ENCODE measurements at places on chromosomes 2 and 18. TPM values are rescaled to one million over a fixed set of nuclear protein-coding genes. Genes with fewer than 3 reads are reported as not detected.

Gene ACMSD
- total RNA-seq = not detected

Gene KYNU
- total RNA-seq = not detected

Gene MARCHF4
- 1.4 TPM for total RNA-seq

Gene SETBP1
- 28.8 TPM for total RNA-seq

Gene TEKT4
- not detected for total RNA-seq

Gene PRKAG3
- not detected for total RNA-seq

Gene CD28
- total RNA-seq = 0.05 TPM

Gene SEC11C
- total RNA-seq = 32.8 TPM

Gene RAD51AP2
- not detected for total RNA-seq

GRCh38 chr2:939936-940601, 10.6 kb upstream of the SNTG2 start:
- DNase-seq = no peak

- no peak for DNase-seq
Observed at GRCh38 chr18:79068341-79068936, 755 bp upstream of the ATP9B start.

- DNase-seq = no peak
Observed at GRCh38 chr2:78718024-78718423, 307.5 kb upstream of the REG3G start.

DNA sequence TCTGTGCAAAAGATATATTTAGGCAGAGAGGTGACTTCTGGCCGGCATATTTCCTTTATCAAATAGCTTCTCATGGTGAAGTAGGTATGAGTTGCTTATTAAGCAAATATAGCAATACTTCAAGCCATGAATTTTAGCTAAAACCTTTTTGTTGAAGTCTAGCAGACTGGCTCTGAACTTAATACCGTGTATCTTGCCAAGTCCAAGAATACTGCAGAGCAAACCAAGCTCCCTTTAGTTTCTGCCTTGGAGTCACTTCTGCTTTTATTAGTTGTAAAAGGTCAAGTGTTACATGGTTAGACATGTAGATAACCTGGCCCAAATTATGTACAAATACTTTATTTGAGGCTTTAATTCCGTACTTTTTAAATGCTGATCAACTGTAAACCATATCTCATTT, 627.6 kb upstream of the PKDCC start:
- DNase-seq = no peak

DNA sequence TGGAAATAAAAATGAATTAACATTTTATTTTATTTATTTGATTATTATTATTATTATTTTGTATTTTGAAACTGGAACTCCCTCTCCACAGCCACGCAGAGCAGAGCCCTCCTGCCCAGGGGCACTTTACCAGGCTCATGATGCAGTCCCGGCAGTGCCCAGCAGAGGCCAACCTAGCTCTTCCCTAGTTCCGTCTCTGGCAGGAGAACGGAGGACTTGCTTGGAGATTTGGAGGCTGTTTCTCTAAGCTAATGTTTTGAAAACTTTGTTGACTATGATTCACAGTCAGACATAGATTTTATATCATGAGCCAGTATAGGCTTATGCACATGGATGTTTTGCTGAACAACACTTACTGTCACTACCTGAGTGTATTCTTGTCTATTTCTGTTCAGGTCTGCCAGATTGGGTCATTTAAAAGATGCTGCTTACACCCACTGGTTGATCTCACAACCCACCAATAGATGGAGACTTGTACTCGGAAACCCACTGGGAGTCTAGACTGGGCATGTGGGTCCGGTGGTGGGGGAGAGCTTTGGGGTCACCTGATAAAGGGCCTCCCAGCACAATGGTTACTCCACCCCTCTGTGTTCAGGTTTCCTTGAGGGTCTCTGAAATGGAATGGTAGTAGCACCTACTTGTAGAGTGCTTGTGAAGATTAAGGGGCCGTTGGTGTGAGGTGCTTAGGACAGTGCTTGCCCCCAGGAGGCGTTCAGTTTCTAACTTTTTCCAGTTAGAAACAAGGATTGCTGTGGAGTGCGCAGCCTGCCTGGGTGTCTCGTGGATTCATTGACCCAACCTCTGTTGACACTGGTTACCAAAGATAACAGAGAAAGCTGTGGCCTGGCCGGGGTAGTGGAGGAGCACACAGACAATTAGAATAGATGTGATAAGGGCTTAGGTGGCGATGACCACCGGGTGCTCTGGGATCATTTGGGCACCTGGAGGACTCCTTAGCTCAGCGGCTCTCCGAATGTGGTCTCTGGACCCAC, 177.3 kb downstream of the HAUS1 start:
- DNase-seq = no peak

DNA sequence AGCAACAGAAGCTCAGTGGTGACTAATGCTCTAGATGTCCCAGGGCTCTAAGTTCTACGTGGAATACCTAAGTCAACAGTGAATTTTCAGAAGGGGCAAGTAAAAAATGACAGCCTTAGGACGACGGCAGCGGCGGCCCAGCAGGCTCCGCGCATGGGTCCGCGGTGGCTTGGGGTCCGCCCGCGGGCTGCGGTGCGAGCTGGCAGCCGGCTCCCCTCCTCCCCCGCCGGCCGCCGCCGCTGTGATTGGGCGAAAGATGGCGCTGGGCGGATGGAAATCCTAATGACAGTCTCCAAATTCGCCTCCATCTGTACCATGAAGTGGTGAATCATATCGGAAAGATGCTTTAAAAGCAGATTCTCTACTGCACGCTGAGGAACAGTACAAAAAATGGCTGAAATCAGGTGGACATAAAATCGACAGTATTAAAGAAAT, 74.7 kb downstream of the HNRNPLL start:
- no peak for DNase-seq

- DNase-seq = no peak
Observed at GRCh38 chr2:179842498-179843153, 18.8 kb downstream of the ZNF385B start.

DNA sequence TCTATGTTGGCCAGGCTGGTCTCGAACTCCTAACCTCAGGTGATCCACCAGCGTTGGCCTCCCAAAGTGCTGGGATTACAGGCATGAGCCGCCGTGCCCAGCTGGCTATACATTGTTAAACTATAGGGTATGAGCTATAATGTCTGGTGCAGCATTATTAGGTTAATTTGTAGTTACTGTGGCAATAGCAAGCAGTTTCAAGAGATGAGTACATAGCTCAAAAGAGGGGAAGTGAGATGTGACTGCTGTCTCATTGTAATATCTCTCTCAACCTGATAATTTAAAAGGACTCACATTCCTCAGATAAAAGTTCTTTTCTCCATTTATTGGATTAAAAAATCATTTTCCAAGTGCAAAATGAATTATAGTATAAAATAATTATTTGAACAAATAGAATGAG, 116.4 kb downstream of the INO80D start:
- DNase-seq = no peak

DNA sequence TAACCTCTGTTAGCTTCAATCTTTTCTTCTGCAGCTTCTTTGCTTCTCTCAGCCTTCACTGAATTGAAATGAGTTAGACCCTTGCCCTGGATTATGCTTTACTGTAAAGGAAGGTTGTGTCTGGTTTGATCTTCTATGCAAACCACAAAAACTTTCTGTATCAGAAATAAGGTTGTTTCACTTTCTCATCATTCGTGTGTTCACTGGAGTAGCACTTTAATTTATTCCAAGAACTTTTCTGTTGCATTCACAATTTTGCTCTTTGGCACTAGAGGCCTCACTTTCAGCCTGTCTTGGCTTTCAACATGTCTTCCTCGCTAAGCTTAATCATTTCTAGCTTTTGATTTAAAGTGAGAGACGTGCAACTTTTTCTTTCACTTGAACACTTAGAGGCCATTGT, 365.3 kb downstream of the TDRD15 start:
- DNase-seq = no peak

DNA sequence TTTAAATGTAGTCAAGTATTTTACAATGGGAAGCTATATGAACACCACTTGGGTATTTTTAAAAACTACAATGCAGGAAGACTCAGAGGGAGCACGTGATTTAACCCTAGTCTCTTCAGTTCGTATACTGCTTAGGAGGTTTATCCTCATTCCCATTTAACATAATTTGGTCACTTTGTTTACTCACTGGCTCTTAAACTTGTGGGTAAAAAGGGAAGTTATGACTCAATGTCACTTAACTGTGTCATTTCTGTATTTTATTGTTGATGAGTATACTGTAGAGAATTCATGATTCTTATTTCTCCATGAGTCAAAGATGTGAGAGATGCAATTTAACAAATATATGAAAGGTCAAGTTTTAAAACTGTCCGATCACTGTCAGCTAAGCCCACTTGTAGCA, 48.2 kb downstream of the SLC66A3 start:
- no peak for DNase-seq

DNA sequence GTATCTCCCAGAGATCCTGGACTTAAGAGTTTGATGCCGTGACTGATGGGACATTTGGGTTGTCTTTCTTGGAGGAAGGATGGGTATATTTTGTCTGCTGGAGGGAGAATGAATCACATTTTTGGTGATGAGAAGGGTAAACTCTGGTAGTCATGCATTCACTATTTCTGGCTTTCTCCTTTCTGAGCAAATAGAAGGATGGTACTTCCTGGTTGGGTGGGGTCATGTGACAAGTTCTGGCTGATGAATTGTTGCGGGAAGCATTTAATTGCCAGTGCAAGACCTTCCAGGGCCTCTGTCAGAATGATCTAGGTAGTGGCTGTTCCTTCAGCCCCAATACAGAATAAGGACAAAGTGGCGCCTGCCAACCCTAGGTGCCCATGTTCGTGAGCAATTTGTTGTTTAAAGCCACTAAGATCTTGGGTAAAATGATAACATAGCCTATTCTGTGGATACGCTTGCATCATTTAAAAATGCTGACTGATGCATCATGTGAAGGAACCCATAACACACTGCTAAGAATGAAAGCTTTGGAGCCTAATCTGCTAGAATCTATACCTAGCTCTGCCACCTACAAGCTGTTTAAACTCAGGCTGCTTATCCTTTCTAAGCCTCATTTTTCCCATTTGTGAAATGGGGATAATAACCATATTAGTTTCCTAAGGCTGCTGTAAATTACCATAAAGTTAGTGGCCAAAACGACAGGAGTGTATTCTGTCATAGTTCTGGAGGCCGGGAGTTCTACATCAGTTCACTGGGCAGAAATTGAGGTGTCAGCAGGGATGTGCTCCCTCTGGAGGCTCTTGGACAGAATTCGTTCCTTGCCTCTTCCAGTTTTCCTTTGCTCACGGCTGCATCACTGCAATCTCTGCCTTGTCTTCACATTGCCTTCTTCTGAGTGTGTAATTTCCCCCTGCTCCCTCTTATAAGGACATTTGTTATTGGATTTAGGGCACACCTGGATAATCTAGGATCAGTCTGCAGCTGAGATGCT, 281.3 kb downstream of the AGPS start:
- DNase-seq = no peak

- no peak for DNase-seq
Observed at GRCh38 chr18:55346961-55347740, 240.8 kb downstream of the TCF4 start.

DNA sequence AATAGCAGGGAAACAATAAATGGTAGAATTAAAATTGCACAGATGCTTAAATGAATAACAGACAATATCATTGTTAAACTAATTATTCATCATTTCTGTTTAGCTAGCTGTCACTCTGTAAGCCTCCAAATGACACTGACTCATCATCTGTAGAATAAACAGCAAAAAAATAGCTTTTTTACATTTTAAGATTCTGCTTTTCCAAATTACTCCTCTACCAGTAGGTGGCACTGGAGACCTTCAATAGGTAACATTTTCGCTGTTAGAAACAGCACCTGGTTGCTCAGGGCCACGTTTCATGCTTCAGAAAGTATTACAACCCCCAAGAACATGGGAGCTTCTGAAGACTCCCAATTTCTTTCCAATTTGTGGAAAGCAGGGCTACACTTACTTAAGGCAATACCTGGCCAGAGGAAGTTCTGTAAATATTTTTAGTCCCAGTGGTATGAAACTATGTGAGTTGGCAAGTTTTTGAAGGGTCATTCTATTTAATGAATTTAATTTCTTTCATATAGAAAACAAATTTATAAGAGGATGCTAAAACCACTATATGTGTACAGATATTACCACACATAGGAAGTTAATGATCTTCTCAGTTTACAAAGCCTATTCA, 45.4 kb downstream of the TTN start:
- no peak for DNase-seq

- DNase-seq = no peak
Observed at GRCh38 chr2:42182654-42183308, 13.6 kb downstream of the EML4 start.

- DNase-seq = no peak
Observed at GRCh38 chr2:221075203-221075602, 496.9 kb downstream of the EPHA4 start.

- DNase-seq = no peak
Observed at GRCh38 chr2:202488671-202489070, 112.5 kb downstream of the BMPR2 start.

GRCh38 chr2:8552293-8552801, 129.5 kb upstream of the ID2 start:
- DNase-seq = peak; percentile 47

GRCh38 chr2:241268716-241269445, 46.6 kb downstream of the HDLBP start:
- no peak for DNase-seq

- DNase-seq = no peak
Observed at GRCh38 chr2:17815468-17816184, 634 bp upstream of the MSGN1 start.

- no peak for DNase-seq
Observed at GRCh38 chr2:85376291-85377065, 21.9 kb downstream of the ELMOD3 start.

- DNase-seq = no peak
Observed at GRCh38 chr2:241366678-241367077, 10.6 kb downstream of the FARP2 start.

GRCh38 chr2:204251158-204251997, 293.9 kb upstream of the PARD3B start:
- no peak for DNase-seq

GRCh38 chr2:6927186-6927585, 10.0 kb downstream of the RNF144A start:
- no peak for DNase-seq

DNA sequence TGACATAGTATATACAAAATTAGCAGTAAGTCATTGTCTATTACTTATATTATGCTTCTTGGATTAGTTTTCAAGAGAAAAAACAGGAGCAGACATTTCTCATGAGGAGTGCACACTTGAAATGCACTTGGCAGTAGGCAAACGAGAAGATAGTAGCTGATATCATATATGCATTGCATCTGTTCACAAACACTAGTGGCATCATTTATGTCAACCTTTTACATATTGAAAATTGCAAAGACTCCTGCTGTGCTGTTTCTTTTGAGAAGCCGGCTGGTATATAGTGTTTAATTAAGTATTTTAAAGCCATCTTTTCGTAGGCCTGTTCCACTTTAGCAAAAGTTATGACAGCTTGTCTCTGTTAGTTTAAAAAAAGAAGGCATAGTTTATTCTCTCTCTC, 58.4 kb upstream of the SLC8A1 start:
- no peak for DNase-seq

GRCh38 chr2:162928356-162928755, 89.8 kb upstream of the KCNH7 start:
- no peak for DNase-seq

- DNase-seq = no peak
Observed at GRCh38 chr18:45107425-45107824, 426.7 kb downstream of the SETBP1 start.

Measured in chondrocyte (in vitro differentiated cells).